Vagina (tissue), 2 donors: ENCODE measurements at places on chromosomes 6 and 20.

GRCh38 chr6:130337534-130337933 is 28.3 kb upstream of the TMEM200A start:
- DNase-seq = no peak

DNA sequence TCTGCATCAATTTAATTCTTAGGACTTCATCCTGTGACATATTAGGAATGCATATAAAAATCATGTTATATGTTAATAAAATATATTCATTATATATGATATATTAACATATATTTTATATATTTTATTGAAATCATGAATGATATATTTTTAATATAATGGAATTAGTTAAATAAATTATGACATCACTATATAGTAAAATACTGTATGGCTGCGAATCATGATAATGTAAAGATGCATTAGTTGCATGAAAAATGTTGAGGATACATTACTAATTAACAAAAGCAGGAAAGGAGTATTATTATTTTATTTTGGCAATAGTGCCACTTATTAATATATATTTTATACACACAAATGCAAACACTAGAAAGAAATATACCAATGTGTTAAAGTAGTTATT is 8.4 kb upstream of the RNF217 start:
- no peak for DNase-seq

- DNase-seq = no peak
These were observed 66.0 kb upstream of the PREP start for GRCh38 chr6:105468850-105469249.

DNA sequence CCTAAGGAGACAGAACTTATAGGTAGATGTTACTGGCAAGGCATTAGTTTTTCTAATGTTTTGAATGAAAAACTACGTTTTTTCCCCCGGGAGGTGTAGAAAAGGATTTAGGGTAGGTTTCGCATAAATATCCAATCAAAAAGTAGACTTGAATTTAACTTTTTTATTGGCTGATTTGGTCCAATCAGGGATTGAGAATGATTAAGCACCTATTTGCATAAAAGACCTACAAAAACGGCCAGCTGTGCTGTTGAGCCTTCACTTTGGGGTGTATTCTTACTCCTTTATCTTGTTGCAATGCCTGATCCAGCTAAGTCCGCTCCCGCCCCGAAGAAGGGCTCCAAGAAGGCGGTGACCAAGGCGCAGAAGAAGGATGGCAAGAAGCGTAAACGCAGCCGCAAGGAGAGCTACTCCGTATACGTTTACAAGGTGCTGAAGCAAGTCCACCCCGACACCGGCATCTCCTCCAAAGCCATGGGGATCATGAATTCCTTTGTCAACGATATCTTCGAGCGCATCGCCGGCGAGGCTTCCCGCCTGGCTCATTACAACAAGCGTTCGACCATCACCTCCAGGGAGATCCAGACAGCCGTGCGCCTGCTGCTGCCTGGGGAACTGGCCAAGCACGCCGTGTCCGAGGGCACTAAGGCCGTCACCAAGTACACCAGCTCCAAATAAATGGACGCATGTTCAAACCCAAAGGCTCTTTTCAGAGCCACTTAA is 113.5 kb upstream of the BTN3A2 start:
- no peak for DNase-seq

DNA sequence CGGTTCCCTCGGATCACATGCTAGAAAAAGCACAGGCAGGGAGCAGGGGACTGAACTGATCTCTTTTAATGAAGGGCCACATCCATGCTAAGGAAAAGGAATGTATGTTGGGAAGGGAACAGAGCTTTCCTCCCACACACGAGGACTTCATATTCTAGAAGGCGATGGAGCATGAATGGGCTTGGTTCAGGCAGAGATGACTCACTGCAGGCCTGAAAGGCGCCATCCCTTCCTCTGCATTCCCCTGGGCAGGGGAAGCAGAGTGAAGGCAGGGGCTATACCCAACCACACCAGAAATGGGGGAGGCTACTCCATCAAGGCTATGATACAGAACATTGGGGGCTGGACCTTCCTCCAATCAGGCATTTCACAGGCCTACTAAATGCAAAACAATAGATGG is 30.6 kb downstream of the ELMO2 start:
- DNase-seq = no peak

- DNase-seq = no peak
These were observed 9.2 kb upstream of the DSP start for GRCh38 chr6:7532232-7532631.

DNA sequence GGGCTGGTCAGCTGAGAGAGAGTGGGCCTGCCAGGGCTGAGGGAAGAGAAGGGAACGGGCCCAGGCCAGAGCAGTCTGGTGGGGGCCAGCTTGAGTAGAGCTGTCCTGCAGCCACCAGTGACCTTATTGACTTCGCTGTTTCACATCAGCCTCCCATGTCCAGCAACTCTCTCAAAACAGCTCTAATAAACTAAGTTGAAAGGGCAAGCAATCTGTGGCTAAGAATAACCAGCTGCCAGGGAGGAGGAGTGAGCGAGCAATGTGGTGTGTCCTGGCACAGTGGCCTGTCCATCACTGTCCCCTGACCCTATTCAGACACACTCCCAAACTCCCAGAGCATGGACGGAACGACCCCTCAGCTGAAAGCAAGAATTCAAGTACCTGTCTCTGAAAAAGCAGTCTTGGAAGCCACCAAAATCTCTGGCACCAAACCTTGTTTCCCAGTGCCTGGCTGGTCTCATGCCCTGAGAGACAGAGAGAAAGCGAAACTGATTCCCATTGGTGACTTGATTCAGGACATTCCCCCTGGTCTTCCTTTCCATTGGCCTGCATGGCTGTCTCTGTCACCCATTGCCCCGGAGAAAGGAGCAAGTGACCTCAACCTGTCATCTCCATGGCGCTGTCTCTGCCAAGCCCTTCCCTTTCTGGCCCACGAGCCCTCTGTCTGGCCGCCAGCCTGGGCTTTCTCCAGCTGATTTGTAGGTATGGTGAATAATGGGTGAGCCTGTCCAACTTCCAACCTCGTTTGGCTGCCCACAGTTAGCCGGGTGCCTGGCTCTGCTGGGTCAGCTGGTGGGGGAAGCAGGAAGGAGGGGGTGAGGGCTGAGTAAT is at the start of gene DDO:
Gene DDO, minus strand, starts transcription at position 490 of the 831 bp plus-strand sequence. CDS start 2,113 bp downstream, outside the sequence.
- no peak for DNase-seq

GRCh38 chr6:90393232-90393884 is 96.7 kb upstream of the BACH2 start:
- no peak for DNase-seq
